ENCODE measurements at places on chromosomes 4 and X.
A peak's percentile ranks its signal among the peaks of the same experiment; 100 is the strongest.

DNA sequence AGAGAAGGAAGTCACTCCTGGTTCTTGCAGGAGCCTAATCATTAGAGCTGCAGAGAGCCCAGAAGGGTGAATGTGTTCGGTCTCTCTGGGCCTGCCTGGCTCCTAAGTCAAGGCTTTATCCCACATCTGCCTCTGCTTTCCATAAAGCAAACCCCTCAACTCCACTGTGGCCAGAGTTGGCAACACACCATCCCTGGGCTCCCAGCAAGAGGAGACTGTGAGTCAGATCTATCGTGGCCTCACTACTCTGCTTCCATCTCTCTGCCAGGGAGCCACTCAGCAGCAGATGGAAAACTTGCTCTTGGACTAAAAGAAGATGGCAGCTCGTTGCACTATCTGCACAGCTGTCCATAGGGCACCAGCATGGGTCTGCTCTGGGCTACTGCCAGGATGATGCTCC lies 348.2 kb downstream of the FBXW7 start:
- DNase-seq, result no peak

GRCh38 chrX:47992095-47992380 lies 11.8 kb downstream of the ZNF182 start:
- DNase-seq, result no peak

GRCh38 chr4:86558797-86559196 lies 35.3 kb upstream of the PTPN13 start:
- DNase-seq, result no peak

- no peak for DNase-seq
Measured at GRCh38 chrX:10130354-10130753, 26.4 kb upstream of the CLCN4 start.

- no peak for DNase-seq
Measured at GRCh38 chr4:6472008-6472386, 417 bp downstream of the PPP2R2C start.

DNA sequence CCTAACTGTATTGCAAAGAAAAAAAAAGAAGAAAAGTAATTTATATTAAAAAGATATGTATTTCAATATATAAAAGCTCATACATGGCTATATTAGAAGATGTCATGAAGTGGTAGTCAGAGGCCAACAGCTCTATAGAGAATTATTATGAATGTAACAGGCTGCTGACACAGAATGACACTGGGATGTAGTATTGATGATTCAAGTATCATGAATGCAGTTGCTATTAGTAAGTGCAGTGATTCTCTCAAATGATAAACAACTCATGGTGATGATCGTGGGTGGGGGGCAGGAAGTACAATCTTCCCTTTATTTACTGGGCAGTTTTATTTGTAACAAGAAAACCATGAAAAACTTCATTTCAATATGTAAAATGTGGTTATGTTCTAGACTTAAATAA lies 124.6 kb downstream of the COL4A6 start:
- no peak for DNase-seq

DNA sequence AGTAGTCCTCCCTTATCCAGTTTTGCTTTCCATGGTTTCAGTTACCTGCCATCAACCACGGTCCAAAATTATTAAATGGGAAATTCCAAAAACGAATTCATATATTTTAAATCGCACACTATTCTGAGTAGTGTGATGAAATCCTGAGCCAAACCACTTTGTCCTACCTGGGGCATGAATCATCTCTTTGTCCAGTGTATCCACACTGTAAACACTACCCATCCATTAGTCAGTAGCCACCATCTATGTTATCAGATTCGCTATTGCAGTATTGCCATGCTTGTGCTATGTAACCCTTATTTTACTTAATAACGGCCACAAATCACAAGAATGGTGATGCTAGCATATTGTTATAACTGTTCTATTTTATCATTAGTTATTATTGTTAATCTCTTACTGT lies 704.6 kb downstream of the SMARCA1 start:
- no peak for DNase-seq

DNA sequence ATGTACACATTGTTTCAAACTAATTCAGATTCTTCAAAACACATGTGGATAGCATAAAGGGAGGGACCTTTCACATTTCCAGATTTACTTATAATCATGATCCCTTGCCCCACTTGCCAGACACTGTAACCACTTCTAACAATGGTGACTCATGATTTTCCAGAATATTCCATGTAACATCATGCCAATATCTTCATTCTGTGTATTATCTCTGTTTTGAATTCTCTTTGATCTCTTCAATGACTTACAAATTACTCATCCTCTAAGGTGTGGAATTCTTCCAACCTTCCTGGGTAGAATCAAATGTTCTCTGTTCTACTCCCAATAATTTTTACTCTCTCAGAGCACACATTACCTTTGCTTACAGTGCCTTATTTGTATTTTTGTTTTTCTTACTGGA lies 517.1 kb downstream of the PCDH7 start:
- DNase-seq, result no peak

- DNase-seq, result no peak
Measured at GRCh38 chrX:40877887-40878286, 142.5 kb upstream of the MED14 start.

- no peak for DNase-seq
Measured at GRCh38 chrX:29225670-29226069, 638.4 kb downstream of the IL1RAPL1 start.

DNA sequence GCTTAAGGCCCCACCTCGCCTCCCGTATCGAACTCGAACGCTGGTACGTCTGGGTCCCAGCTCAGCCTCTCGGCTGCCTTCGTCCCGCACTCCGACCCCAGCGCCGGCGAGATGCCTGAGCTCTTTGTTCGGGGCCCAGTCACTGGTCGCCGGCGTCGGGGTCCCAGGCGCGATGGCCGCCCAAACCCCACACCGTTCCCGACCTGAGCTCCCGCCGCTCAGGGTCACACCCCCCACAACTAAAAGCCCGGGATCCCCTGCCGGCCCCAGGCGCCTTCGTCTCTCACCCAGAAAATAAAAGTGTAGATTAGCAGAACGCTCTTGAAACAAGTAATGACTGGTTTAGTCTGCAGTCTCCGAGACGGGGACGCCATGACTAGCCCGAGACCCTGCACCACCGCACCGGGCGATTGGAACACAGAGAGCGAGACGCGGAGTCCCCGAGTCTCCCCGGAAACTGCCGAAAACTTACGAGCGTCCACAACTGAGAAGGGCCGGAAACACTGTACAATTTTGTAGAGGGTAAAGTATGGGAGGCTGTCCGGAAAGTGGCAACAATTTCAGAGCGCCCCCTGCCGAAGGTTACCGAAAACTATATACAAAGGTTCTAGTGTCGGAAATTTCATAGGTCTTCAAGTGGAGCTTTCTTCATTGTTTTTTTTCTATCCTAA lies at the start of gene TSPAN6:
Gene TSPAN6, minus strand, starts transcription at position 486 of the 671 bp plus-strand sequence. Its CDS starts 112 bp downstream, at position 374.
- DNase-seq, result peak; percentile 73

GRCh38 chr4:14726441-14726840 lies 275.8 kb upstream of the CPEB2 start:
- DNase-seq, result no peak

GRCh38 chrX:109487640-109488039 lies 5.8 kb upstream of the GUCY2F start:
- DNase-seq, result no peak

DNA sequence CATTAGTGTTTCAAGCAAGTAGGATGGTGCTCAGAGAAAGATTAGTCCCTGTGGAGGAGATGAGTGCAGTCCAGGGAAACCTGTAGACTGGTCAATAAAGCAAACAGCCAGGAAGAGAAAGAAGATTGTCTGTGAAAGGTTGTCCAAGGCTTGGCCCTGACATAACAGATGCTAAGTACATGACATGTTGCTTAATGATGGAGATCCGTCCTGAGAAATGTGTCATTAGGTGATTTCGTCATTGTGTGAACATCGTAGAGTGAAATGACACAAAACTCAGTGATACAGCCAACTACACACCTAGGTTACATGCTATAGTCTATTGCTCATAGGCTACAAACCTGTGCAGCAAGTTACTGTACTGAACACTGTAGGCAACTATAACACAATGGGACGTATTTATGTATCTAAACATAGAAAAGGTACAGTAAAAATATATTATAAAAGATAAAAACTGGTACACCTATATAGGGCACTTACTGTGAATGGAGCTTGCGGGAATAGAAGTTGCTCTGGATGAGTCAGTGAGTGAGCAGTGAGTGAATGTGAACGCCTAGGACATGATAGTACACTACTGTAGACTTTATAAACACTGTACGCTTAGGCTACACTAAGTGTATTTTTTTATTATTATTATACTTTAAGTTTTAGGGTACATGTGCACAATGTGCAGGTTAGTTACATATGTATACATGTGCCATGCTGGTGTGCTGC lies 9.0 kb upstream of the PRSS48 start:
- DNase-seq, result no peak

DNA sequence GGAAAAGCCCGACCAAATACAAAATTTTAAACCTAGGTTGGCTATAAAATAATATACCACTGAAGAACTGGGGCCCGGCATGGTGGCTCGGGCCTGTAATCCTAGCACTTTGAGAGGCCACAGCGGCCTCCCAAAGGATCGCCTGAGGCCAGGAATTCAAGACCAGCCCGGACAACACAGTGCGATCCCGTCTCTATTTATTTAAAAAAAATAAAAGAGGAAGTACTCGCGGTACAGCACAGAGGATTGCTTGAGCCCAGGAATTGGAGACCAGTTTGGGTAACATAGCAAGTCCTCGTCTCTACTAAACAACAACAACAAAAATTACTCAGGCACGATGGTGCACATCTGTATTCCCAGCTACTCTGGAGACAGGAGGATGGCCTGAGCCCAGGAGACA lies 44.8 kb upstream of the CDKN2AIP start:
- no peak for DNase-seq

- DNase-seq, result no peak
Measured at GRCh38 chrX:111270339-111270738, at the start of gene CAPN6. TSS of gene CAPN6 (minus strand) at chrX:111270483. CDS start at chrX:111263936, 6,547 bp downstream.

- no peak for DNase-seq
Measured at GRCh38 chr4:55358668-55359067, 12.6 kb downstream of the SRD5A3 start.

DNA sequence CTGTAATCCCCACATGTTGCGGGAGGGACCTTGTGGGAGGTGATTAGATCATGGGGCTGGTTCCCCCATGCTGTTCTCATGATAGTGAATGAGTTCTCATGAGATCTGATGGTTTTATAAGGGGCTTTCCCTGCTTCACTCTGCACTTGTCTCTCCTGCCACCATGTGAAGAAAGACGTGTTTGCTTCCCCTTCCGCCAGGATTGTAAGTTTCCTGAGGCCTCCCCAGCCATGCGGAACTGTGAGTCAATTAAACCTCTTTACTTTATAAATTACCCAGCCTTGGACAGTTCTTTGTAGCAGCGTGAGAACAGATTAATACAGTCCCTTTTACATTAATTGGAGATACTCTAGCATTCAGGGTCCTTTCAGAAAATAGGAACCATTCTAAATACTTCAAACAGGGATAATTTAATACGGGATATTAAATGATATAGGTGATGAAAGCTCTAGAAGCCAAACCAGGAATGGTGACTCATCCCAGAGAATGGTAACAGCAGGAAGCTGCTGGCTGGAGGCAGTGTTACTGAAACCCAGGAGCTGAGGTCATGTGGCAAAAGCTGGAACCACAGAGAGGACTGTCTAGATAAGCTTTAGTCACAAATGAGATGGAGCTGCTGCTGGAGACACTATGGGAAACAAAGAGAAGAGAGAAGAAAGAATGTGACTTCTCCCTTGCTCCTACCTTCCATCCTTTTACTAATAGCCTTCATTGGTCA lies 57.3 kb downstream of the GSTCD start:
- DNase-seq, result no peak

- DNase-seq, result no peak
Measured at GRCh38 chr4:172202480-172203076, 389.4 kb downstream of the GALNTL6 start.

DNA sequence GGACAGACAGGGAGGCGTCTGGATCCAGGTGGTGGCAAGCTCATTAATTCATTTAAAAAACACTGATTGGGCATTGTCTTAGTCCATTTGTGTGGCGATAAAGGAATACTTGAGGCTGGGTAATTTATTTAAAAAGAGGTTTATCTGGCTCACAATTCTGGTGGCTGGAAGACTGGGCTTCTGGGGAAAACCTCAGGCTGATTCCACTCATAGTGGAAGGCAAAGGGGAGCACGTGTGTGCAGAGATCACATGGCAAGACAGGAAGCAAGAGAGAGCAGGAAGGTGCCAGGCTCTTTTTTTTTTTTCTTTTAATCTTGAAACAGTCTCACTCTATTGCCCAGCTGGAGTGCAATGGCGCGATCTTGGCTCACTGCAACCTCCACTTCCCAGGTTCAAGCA lies 100.2 kb upstream of the METTL14 start:
- DNase-seq, result no peak

DNA sequence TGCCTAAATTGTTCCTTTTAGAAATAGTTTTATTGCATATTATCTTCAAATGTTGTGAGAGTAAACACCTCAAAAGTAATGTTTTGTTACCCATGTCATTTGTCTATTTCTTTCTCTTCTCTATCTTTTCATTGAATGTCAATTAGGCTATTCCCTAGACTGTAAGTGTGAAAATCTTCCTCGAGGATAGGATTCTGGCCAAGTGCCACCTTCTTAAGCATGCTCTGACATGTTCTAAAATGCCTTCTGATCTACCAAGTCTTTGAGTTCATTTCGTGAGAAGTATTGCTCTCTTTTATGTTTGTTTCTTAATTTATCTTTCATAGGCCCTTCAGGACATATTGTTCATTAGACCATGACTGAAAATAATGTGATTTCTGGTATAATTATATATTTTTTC lies 44.1 kb upstream of the TLL1 start:
- DNase-seq, result no peak

DNA sequence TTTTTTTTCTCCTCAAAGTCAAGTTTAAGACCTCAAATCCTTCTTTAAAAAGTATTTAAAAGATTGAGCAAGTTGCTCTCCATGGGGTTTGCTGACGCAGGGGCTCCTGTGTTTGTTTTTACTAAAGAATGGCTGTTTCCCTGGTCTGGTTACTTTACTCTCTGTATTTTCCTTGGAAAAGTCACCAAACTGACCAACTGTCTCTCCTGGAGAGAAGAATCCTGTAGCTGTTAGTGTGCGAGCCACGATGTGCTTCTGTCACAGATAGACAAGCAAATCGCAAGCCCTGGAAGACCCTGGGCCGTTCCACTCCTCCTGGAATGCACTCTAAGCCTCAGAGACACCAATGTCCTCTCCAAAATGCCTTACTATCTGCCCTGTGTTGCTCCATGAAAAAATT lies 212.1 kb downstream of the CHIC2 start:
- DNase-seq, result no peak

DNA sequence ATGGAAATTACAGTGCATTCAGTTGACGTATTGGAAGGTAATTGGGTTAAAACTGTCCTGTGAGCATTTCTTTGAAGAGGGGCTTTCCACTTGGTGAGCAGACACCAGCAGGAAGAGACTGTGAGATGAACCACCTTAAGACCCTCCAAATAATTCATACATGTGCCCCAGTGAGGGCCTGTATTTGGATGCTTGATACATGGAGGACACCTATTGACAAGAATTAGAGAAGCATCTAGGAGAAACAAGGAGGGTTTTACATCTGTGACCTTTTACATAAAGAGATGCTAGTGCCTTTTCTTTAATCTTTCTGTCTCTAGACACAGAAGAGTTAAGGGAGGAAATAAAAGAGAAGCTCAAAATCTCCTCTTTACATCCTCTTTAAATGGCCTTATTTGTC lies 1115.3 kb upstream of the IGFBP7 start:
- no peak for DNase-seq
